Activated naive CD4-positive, alpha-beta T cell (primary cell): ENCODE measurements at places on chromosomes 11 and 22.

DNA sequence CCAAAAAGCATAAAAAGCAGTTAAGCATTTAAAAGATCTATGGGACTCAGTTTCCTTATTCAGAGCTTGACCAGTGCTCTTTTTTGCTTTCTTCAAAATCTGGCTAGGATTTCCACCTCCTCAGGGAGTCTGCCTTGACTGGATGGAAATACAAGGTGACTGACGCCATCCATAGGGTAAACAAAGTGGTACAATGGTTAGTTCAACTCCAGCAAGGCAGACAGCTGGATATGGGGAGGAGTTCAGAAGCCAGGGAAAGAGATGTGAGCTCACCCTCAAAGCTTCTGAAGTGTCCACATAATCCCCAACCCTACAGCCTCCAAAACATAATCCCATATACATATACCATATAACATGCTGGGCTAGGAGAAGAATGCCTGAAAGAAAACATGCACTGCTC, 52.0 kb downstream of the KIRREL3 start:
- DNase-seq = no peak

GRCh38 chr11:121419836-121420235, 32.3 kb upstream of the SORL1 start:
- DNase-seq = no peak

DNA sequence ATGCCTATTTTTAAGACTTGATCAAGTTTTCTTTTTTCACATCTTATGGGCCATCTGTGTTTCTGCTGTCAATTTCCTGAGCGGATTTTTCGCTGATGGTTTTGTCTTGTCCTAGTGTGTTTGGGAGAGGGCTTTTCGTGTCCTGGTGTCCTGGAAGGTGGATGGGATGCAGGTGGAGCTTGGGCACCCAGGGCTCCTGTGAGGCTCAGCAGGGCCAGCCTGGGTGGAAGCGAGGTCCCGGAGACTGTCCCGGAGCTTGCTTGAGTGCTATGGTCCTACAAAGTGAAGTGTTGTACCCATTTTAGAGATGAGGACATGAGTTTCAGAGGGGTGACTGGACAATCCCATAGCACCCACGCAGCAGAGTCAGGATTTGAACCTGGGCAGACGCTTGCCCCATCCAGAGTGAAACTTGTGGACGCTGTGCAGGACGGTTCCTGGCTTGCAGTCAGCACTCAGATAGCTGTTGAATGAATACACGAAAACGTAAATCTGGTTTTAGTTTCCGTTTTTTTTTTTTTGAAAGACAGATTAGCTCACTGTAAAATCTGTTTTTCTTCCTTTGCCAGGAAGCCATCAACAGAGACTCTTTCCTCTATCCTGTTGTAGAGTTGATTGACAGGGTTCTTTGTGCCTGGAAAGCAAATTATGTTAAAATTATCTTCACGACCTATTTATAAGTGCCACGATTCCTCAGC, 64.1 kb downstream of the TBC1D22A start:
- no peak for DNase-seq

DNA sequence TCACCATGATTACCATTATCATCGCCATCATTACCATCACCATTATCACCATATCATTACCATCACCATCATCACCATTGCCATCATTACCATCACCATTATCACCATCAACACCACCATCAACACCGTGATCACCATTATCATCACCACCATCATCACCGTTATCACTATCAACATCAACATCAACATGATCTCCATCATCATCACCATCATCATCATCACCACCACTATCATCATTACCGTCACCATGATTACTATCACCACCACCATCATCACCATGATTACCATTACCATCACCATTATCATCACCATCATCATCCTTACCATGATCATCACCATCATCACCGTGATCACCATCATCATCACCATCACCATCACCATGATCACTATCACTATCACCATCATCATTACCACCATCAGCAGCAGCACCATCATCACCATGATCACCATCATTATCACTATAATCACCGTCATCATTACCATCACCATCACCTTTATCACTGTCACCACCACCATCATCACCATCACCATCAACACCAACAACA, 753.7 kb downstream of the BRD1 start:
- DNase-seq = no peak

DNA sequence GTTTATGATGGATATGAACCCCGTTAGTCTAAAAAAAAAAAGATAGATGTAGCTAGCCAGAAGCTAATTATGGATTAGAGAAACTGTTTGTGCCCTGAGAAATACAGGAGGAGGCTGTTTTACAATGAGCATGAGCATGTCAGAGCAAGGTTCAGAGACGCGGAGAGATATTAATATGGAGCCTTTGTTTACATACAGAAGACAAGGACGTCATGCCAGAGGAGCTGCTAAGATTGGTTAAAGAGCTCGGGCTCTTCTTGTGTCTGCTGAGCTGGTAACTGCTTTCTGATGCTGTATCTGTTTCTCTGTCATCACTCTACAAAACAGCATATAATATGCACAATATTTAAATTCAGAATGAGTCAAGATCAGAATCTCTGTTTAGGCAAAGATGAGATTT, 24.9 kb upstream of the CCDC89 start:
- no peak for DNase-seq

DNA sequence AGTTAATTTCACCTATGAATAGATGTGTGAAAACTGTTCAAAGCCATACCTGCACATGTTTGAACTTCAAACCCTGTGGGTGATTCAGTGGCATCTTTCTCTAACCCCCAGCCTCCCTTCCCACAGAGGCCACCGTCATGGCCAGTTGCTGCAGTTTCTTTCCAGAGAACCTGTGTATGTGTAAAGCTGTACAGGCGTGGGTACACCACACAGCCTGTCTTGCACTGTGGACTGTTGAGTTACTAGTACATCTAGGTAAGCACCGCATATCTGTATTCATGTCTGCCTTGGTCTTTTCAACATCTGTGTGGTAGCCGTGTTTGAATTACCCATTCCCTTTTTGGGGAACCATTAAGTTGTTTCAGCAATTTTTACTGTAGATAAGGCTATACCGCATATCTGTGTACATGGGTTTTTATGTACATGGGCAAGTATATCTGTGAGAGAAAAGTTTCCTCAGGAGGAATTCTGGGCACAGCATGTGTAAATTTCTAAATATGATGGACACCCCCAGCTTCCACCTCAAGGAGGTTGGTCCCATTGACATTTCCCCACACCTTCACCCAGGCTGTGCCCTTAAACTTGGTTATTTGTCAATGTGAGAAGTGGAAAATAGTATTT, 13.9 kb downstream of the NEAT1 start:
- DNase-seq = no peak

DNA sequence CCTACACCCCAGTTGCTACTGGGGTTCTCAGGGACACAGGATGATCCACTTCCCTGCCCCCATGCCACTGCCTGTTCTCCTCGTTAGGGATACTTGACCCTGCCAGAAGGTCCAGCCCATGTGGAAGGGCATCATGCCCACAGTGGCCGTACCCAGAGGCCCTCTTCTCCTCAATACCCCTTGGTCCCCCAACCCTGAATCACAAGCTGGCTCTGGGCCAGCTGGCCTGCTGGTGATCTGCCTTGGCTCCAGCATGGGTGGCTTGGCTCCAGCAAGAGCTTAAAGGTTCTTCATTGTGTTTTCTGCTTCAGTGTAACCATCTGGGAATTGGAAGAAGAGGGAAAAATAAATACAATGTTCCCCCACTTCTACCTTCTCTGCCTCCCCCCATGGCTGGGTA, 11.1 kb upstream of the TPBGL start:
- no peak for DNase-seq

DNA sequence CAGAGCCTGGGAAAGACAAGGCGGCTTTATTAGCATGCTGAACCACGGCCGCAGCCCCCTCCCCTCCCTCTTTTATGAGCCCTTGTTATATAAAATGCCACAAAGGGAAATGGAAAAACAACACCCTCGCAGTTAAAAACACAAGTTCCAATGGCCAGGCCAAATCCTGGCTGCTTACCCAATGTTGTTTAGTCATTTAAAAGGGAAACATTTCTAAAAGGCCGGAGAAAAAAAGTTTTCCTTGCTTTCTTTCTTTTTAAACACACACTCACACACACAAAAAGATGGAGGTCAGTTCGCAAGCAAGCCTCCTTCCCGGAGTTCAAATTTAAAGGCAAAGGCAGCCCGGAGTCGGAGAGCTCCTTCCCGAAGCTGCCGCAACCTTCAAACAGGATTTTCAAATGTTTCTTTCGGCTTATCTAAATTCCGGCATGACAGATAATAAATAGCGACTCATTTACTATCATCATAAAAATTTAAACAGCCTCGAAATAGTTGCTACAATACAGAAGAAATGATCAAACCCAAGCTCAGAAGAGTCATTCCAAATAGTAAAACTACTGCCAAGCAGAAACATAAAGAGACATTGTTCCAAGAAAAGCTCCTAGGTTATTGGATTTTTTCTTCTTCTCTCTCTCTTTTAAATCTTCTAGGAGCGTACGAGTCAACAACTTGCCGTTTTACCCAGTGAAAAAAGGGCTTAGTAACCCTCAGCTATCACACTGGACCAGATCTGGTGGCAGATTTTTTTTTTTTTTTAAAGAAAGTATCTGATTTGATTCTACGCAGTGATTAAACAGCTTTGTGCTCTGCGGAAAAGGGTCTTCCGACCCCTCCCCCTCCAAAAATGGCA, 3.5 kb downstream of the PHF21B start:
- DNase-seq = no peak

DNA sequence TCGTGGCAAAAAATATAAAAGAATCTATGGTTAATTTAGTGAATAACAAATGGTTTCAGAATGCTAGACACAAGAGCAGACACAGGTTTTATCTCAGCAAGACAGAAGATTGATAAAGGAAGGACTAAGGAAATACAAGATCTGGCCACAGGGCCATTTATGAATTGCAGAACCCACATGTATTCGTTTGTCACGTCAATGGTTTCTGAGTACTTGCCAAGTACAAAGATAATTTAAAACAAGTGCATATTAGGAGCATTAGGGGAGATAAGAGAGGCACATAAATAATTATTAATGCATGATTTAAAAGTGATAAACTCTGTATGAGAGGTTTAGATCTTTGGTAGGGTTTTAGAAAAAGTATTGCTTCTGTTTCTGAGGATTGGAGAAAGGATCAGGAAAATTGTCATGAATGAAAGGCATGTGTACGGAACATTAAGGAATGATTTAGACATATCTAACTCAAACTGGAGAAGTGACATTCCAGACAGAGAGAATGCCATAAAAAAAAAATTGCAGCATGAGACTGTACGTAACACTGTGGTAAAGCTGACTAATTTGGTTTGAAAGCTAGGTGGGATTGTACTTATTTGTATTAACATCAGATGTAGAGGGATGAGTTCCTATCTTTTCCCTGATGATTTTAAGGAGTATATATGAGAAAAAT, 727.1 kb downstream of the NELL1 start:
- DNase-seq = no peak

DNA sequence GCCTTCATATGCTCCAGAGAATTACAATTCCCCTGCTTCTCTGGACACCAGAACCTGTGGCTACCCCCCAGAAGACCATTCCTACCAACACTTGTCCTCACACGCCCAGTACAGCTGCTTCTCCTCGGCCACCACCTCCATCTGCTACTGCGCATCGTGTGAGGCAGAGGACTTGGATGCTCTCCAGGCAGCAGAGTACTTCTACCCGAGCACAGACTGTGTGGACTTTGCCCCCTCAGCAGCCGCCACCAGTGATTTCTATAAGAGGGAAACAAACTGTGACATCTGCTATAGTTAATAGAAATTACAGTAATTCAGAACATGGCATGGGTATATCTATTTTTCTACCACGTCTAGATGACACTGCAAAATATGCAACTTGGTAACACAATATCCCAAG, 9.8 kb downstream of the POU2AF3 start:
- DNase-seq = no peak

GRCh38 chr22:41382610-41383009, 868 bp downstream of the TEF start:
- no peak for DNase-seq

DNA sequence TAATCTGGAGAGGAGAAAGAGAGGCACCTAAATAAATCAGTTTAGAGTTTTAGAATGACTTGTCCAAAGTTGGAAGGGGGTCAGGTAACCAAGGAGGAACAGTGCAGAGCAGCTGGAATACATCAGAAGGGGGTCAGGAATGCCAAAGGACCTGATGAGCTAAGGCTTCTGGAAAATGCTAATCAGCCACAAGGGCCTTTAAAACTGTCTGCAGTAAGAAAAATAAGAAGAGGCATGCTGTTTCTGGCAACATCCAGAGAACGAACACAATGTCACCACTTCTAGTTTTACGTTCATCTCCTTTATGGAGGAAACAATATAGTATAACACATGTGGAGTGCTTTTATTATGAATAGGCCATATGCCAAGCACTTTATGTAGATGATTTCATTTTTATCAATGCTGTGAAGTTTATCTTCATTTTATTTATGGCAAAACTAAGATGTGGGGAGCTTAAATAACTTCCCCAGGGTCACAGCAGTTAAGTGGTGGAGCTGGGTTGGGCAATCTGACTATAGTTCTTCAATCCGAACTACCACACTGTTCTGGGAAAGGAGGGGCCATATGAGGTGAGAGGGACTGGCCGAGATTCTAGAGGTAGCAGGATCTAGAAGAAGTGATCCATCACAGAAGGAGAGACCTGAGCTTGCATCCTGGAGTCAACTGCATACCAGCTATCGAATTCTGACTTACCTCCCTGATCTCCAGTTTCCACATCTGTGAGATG, 22.6 kb downstream of the ACO2 start:
- DNase-seq = no peak

DNA sequence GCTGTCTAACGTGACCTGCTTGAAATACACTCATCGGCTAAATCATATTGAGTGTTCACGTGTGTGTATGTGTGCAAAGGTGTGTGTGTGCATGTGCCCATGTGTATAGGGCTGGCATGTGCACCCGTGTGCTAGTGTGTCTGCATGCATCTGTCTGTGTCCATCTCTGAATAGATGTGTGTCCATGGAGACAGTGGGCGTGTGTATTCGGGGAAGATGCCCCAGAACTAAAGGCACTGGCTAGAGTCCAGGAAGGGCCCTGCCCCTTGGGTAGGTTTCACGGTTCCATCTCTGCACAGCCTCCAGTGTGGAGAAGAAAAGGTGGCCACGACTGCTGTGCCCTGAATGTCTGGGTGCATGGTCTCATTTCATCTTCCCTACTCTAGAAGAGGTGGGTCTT, 220.3 kb downstream of the MN1 start:
- DNase-seq = no peak

DNA sequence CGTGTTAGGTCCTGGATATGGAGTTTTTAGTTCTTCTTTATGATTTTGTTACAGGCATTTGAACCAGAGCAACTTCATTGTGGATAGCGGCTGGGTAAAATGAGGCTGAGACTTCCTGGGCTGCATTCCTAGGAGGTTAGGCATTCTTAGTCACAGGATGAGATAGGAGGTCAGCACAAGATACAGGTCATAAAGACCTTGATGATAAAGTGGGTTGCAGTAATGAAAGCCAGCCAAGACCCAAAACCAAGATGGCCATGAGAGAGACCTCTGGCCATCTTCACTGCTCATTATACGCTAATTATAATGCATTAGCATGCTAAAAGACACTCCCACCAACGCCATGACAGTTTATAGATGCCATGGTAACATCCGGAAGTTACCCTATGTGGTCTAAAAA, 23.4 kb upstream of the CLMP start:
- DNase-seq = no peak

GRCh38 chr11:127223633-127224032, 223.1 kb upstream of the KIRREL3 start:
- DNase-seq = no peak
